Heart right ventricle (tissue), 16 donors: ENCODE measurements at places on chromosomes 5 and 9. TPM values are rescaled to one million over a fixed set of nuclear protein-coding genes. Genes with fewer than 3 reads are reported as not detected.

The ALDH7A1 gene
- total RNA-seq: 45.3 TPM

GRCh38 chr5:129003232-129003631 is 37.9 kb downstream of the SLC27A6 start:
- H3K27ac ChIP-seq: no peak overlapping the region
- no peak for DNase-seq
- H3K36me3 ChIP-seq: peaks cover 4% of the 10 kb centered on the region
- no peaks in the 10 kb centered on the region for H3K4me1 ChIP-seq

- no peak for DNase-seq
- H3K27me3 ChIP-seq: no peaks in the 10 kb centered on the region
- no peaks in the 10 kb centered on the region for H3K36me3 ChIP-seq
- no peak overlapping the region for H3K4me3 ChIP-seq
- peaks cover 10% of the 10 kb centered on the region for H3K4me1 ChIP-seq
Observed at GRCh38 chr5:66904189-66904588, 292.4 kb downstream of the CD180 start.

The OR2V1 gene
- not detected for total RNA-seq

The PCDHA10 gene
- 0.33 TPM for total RNA-seq

- H3K4me3 ChIP-seq: no peak overlapping the region
- H3K27me3 ChIP-seq: no peaks in the 10 kb centered on the region
- no peaks in the 10 kb centered on the region for H3K36me3 ChIP-seq
- no peaks in the 10 kb centered on the region for H3K4me1 ChIP-seq
- no peak for DNase-seq
Observed at GRCh38 chr5:108654051-108654450, 93.6 kb upstream of the FER start.

The HK3 gene
- total RNA-seq: 0.68 TPM

The IPO11 gene
- 39.3 TPM for total RNA-seq

DNA sequence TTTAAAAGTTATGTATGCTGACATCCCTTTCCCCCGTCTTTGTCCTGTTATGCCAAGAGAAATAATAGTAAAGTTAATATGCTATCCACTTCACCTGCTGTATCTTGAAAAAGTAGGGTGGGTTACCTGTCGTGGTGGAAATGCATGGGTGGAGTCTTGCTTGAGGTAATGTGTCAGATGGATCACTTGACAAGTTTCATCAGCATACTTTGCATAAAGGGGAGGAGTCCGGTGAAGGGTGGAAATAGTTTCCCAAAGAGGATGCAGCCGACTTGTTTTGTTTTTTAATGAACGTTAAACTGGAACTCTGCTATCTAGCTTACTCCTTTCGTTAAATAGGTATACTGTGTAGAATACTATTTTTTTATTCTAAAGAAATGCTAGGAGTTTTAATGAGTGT is 9.0 kb upstream of the DMRT3 start:
- H3K27ac ChIP-seq: no peak overlapping the region
- H3K36me3 ChIP-seq: no peaks in the 10 kb centered on the region
- H3K4me3 ChIP-seq: no peak overlapping the region
- peaks cover 100% of the 10 kb centered on the region for H3K27me3 ChIP-seq

GRCh38 chr5:165616490-165617405 is 2111.3 kb downstream of the MAT2B start:
- no peak overlapping the region for H3K27ac ChIP-seq
- H3K4me1 ChIP-seq: no peaks in the 10 kb centered on the region
- no peak overlapping the region for H3K4me3 ChIP-seq

DNA sequence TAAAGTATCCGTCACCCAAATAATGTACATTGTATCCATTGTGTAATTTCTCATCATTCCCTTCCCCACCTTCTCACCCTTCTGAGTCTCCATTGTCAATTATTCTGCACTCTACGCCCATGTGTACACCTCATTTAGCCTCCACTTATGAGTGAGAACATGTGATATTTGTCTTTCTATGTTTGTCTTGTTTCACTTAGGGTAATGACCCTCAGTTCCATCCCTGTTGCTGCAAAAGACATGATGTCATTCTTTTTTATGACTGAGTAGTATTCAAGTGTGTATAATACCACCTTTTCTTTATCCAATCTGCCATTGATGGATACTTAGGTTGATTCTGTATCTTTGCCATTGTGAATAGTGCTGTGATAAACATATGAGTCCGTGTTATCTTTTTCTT is 4.9 kb upstream of the SPATA31C2 start:
- H3K36me3 ChIP-seq: no peaks in the 10 kb centered on the region
- H3K27ac ChIP-seq: no peak overlapping the region
- no peaks in the 10 kb centered on the region for H3K4me1 ChIP-seq
- no peak for DNase-seq

The DMRT3 gene
- not detected for total RNA-seq

GRCh38 chr5:87853541-87853940 is 415.1 kb downstream of the TMEM161B start:
- H3K4me3 ChIP-seq: no peak overlapping the region
- no peak for DNase-seq
- no peak overlapping the region for H3K27ac ChIP-seq
- H3K27me3 ChIP-seq: no peaks in the 10 kb centered on the region

DNA sequence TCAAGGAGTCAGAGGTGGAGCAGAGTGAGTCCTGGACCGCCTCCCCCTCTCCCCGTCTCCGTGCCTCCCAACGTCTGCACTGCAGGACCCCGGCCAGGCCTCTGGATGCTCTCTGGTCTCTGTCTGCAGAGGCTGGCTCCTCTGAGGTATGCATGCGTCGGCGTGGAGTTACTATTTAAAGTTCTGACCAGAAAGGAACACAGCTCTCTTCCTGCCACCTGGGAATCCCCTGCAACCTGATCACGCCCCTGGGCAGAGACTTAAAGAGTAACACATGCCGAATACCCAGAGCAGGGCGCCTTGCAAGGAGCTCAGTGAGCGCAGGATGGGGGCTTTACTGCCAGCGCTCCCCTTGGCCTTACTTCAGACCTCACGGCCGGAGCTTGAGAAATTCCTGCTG is 16.0 kb downstream of the ANXA6 start:
- H3K4me3 ChIP-seq: peak overlapping the region; percentile 14
- no peaks in the 10 kb centered on the region for H3K27me3 ChIP-seq
- DNase-seq: no peak
- peak overlapping the region; percentile 80 for H3K27ac ChIP-seq
- H3K4me1 ChIP-seq: peaks cover 63% of the 10 kb centered on the region
- peaks cover 84% of the 10 kb centered on the region for H3K36me3 ChIP-seq
